ENCODE measurements at places on chromosomes 6 and 20.

DNA sequence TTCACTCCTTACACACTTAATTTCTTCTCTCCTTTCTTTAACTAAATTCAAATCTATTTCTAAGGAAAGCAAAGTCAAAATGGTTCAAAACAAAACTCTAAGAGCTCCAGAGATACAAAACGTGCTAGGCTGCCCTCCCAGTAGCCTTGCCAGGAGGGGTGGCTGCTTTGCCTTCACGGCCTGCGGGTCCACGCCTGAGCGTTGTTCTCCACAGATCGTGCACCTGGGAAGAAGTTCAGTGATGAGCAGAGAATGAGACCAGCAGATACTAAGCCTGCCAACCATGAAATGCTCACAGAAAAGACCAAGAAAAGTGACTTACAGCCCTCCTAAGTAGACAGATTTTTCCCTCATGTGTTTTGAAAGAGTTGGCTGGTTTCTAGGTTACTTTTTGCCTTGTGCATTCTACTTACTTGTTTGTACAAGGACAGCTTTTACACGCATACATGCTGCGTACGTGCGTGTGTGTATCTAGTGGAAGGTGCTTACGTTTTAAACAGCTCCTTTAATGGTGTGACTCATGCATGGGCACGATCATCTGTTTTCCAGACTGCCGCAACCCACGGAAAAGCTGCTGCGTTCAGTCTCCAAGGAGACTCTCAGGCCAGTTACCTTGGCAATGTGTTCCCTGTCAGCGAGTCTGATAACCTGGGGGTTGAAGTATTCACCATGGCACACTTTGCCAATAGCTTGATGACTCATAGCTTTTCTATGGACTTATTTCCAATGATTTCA, 32.4 kb upstream of the PBOV1 start:
- peak; percentile 72 for DNase-seq

- no peak for DNase-seq
Observed at GRCh38 chr6:151402228-151402627, 10.9 kb upstream of the ZBTB2 start.

- no peak for DNase-seq
Observed at GRCh38 chr6:151326116-151326825, 65.1 kb downstream of the ZBTB2 start.

GRCh38 chr6:166929542-166930189, 26.7 kb downstream of the RNASET2 start:
- DNase-seq, result no peak

GRCh38 chr6:153816366-153816765, 222.7 kb upstream of the OPRM1 start:
- no peak for DNase-seq

DNA sequence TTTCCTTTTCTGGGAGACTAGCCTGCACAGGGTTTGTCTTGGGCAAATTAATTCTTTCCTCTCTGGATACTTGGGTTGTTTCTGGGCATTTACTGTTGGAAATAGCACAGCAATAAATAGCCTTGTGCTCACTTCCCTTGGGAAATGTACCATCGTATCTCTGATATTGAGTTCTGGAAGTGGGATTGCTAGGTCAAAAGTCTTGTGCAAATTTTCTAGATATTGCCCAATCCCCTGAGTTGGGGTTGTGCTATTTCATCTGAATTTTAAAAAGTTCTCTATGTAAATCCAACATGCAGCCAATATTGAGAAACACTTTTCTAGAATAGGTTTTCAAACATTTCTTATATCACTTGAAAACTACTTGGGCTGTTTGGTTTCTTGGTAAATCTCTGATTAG, 64.0 kb upstream of the ELOVL5 start:
- no peak for DNase-seq

- DNase-seq, result no peak
Observed at GRCh38 chr20:20214757-20215275, 153.1 kb upstream of the INSM1 start.

- DNase-seq, result no peak
Observed at GRCh38 chr6:48736501-48737206, 625.7 kb upstream of the PTCHD4 start.

DNA sequence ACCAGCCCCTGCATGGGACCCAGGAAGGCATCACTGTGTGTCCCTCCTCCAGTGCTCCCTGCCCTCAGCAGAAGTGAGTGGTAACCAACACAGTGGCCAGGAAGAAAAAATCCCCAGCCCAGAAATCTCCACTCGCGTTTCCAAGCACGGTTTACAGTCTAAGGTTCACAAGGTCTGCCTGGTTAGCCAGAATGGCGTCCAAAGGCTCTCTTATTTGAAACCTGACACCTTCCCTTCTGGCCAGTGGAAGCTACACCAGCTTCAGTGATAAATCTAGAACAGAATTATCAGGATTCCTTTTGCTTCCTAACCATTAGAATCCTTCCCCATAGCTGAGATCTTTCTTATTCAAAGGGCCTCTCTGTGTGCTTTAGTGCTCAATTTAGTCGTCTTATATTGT, 9.2 kb downstream of the LY86 start:
- DNase-seq, result no peak

DNA sequence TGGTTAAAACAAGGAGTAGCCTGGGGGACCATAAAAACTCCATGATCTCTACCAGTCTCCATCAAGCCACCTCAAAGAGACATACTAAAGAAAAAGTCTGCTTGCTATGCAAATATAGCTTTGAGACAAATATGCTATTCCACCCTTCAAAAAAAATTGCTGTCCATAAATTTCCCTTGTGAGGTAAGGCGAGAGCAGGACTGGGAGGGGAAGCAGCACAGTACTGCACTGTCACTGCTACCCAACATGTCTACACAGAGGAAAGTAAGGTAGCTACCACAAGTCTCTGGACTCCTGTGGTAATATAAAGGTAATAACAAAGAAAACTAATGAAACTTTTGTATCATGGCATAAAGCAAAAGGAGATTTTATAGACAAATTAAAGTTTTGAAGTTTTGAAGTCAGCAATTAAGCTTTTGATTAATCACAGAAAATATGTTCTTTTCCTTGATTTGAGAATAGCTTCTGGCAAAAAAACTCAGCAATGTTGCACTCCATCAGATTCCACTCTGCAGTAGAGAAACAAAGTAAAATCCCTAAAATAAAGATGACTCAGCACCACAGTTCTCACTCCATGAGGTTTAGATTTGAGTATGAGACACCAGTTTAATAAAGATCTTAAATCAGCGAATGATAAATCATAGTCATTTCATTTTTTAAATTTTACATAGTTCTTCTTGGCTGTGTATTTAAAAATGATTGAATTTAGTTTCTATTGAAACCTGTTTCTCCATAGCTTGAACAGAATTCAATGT, 602.4 kb downstream of the COL12A1 start:
- no peak for DNase-seq

GRCh38 chr6:111757342-111757741, 115.9 kb downstream of the FYN start:
- no peak for DNase-seq

DNA sequence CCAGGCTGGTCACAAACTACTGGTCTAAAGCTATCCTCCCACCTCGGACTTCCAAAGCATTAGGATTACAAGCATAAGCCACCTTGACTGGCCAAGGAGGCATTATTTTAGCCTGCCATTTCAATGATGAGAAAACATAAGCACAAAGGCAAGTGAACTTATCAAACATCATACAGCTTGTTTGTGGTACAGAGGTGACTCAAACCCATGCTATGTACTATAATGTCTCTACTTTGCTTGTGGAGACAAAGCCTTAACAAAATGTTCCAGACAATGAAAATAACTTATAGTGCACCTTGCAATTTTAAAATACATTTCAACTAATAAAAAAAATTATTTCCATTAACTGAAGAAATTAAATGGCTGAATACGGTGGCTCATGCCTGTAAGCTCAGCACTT, 26.2 kb downstream of the HDAC2 start:
- no peak for DNase-seq

DNA sequence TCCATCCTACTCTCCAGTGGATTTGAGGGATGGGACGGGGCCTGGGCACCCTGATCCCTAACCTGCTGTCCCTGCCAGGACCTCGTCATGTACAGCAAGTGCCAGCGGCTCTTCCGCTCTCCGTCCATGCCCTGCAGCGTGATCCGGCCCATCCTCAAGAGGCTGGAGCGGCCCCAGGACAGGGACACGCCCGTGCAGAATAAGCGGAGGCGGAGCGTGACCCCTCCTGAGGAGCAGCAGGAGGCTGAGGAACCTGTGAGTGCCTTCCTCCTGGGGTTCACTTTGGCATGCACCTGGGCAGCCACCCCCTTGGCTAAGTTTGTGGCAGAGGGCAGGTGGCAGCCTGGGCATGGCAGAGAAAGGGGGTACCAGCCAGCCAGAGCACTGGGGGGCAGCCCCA, 5.7 kb downstream of the CDC25B start:
- no peak for DNase-seq

DNA sequence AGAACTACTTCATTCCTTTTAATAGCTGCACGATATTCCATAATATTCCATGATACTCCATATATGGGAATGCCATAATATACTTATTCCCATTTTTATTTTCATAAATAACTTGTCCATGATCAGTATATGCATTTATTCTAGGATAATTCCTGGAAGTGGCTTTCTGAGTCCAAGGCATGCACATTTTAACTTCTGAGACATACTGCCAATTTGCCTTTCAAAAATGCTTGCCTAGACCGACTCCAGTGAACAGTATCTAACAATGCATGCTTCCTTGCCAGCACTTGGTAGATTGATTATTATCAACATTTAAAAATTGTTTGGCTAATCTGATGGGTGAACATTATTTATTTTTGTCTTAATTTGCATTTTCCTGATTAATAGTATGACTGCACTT, 54.0 kb downstream of the SPTLC3 start:
- no peak for DNase-seq

DNA sequence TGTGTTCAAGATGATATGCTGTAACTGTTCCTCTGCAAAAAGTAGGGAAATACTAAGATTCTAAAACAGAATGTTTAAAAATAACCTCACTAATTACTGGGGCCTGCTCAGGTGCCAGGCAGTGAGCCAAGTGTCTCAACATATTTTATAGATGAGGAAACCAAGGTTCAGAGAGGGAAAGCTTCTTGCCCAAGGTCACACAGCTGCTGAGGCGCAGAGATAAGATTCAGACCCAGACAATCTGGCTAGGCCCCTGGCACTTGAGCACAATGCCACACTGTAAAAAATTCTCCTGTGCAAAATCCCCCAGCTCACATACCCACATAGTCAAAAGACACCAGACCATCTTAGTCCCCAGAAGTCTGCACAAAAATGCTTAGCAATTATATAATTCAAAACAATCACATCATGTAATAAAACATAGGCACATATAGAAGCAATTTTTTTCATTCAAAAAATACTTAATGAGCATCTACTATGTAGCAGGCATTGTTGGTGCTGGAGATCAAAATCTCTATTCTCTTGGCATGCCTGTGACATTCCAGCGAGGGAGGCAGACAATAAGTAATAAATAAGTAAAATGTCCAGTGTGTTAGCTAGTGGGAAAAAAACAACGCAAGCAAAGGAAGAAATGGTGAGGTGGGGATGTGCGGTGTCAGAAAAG, 10.3 kb downstream of the PREX1 start:
- DNase-seq, result no peak

DNA sequence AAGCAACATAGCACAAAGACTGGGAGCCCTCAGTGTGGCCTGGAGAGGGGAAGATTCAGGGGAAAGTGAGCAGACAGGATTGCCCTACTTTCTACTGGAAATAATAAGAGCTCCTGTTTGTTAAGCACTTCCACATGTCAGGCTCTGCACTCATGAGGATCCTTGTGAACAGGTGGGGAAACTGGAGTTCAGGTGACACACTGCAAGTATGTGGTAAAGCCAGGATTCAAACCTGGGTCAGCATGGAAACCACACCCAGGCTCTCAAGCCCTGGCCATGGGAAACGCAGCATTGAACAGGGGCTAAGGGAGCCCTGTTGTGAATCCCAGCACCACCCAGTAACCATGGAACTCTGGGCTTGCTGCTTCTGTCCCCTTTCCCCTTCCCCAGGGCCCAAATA, 42.8 kb upstream of the ID1 start:
- no peak for DNase-seq

GRCh38 chr20:58215116-58215515, 13.3 kb downstream of the ANKRD60 start:
- DNase-seq, result no peak

DNA sequence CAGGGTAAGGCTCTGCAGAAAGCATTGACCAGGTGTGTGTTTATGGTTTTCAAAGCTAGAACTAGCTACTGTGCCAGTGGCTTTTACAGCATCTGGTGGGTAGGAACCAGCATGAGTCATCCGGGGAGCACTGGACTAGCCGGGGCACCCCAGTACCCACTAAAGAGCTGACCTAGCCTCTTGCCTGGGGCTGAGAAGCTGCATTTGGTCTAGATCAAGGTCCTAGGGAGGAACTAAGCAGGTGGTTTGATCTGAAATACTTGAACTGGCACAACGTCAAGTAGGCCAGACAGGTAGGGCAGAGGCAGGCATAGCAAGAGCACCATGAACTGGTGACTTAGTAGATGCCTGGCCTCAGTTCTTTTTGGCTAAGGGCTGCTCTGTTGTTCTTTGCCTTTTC, 109.8 kb upstream of the PTPRK start:
- no peak for DNase-seq

GRCh38 chr6:104599821-104600638, 259.7 kb downstream of the HACE1 start:
- DNase-seq, result no peak

- peak; percentile 6 for DNase-seq
Observed at GRCh38 chr6:170206851-170207431, 83.9 kb downstream of the DLL1 start.

DNA sequence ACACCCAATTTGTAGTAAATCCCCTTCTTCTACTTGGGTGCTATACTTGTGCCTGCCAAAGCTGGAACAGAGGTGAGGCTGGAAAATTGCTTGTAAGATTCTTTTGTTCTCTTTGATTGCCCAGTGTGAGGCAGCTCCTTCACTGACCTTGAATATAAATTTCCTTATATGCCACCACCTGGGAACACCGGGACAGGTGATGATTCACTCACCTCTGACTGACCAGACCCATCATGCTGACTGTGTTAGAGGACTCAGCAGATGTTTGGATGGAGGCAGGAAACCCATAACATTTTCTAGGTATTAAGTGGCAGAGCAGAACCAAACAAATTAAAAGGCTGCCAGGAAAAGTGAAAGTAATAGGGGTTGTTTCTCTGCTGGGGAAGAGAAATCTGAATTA, 120.9 kb downstream of the GRM1 start:
- DNase-seq, result no peak

DNA sequence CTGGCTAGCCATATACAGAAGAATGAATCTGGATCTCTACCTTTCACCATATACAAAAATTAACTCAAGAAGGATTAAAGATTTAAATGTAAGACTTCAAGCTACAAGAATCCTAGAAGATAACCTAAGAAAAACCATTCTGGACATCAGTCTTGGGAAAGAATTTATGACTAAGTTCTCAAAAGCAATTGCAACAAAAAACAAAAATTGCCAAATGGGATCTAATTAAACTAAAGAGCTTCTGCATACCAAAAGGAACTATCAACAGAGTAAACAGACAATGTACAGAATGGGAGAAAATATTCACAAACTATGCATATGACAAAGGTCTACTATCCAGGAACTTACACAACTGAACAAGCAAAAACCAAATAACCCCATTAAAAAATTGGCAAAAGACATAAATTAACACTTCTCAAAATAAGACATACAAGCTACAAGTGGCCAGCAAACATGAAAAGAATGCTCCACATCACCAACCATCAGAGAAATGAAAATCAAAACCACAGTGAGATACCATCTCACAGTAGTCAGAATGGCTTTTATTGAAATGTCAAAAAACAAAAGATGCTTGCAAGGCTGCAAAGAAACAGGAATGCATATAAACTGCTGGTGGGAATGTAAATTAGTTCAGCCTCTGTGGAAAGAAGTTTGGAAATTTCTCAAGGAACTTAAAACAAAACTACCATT, 66.8 kb upstream of the RSPO3 start:
- no peak for DNase-seq

GRCh38 chr6:157198425-157199279, 124.7 kb downstream of the TMEM242 start:
- no peak for DNase-seq
